Kidney capillary endothelial cell (primary cell): ENCODE measurements at places on chromosomes 3 and 15.

DNA sequence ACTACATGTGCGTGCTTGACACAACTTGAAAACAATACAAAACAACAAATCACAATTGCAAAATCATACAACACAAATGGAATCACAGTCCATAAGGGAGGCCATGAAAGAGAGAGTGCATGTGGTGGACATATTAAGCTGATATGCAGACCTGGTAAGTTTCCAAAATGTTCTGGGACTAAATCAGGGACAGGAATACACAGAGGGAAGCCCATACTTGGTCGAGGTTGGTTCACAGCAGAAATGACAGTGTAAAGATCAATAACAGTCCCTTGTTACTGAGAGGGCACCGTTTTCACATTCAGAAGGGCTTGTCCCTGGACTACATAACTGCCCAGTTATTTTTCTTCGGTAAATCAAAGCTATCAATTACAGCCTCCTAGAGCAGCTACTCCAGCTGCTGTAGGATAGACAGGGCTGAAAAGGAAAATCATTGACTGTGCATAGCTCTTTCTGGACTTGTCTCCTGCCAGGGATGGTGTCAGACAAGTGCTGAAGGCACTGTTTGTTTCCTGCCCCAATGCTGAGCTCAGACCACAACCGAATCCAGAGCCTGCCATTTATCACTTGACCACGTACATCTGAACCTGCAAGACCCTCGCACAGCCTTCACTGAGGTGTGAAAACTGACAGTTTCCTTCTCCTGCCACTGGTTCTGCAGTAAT, 79.5 kb upstream of the KCNMB2 start:
- DNase-seq = no peak

GRCh38 chr15:91132079-91132478, 32.0 kb downstream of the SV2B start:
- DNase-seq = no peak

- peak; percentile 57 for DNase-seq
Observed at GRCh38 chr3:49841126-49841696, 15.2 kb downstream of the TRAIP start.

DNA sequence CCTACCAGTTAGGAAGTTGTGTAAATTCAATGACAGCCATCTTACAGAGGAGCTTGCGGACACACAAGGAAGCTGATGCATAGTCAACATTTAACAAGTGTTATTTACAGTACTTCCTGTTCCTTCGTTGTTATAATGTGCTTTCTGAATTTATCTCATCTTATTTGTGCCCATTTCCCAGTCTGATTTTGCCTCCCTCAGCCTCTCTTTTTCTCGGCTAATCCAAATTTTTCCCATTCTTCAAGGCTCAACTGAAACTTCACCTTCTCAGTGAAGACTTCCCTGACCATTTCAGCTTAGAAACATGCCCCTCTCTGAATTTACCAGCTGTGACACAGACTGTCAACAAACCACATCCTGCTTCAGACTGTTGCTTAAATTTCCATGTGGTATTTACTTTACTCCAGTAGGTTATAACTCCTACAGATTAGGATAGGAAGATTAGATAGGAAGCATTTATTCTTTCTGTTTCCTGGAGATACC, 55.7 kb upstream of the CP start:
- peak; percentile 51 for DNase-seq

GRCh38 chr3:197784019-197784585, 7.0 kb upstream of the LRCH3 start:
- DNase-seq = no peak

GRCh38 chr3:165696496-165696895, 140.7 kb downstream of the BCHE start:
- no peak for DNase-seq

GRCh38 chr3:45041666-45042065, 15.6 kb downstream of the CLEC3B start:
- no peak for DNase-seq

- no peak for DNase-seq
Observed at GRCh38 chr3:36211652-36211999, 168.7 kb upstream of the STAC start.

DNA sequence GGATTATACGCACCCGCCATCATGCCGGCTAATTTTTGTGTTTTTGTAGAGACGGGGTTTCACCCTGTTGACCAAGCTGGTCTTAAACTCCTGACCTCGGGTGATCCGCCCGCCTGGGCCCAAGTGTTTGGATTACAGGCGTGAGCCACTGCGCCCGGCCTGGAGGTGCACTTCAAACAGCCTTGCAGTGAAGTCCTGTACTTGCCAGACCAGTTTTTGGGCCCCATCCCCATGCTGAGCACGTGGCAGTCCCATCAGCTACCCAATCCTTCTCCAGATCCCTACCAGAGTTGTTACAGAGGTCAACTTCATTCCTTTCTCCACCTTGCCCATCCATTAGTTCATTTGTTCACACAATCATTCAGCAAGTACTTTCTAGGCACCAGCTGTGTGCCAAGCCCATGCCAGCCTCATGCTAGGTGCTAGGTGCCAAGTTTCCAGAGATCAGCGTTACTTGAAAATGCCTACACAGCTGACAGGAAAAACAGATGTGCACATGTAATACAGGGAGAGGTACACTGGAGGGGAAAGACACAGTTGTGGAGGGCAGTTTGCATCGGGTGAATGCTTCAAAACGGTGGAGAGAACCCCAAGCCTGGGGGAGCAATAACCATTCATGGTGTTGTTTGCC, 2.2 kb downstream of the DNAH1 start:
- DNase-seq = no peak

DNA sequence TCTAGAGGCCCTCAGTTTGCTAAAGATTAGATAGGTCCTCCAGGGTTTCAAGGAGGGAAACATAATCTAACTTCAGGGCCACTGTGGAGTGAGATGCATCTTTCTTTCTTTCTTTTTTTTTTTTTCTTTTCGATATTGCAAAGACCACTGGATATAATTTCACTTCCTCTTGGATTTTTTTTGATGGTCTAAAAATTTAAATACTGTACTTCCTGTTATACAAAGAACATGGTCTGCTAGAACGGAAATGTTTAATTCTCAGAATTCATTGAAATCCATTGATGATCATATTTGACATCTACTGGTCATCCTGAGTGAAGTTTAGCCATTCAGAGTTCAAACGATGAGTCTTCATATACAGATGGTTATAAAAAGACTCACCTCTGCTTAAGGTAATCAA, 808.8 kb upstream of the LMCD1 start:
- DNase-seq = no peak

DNA sequence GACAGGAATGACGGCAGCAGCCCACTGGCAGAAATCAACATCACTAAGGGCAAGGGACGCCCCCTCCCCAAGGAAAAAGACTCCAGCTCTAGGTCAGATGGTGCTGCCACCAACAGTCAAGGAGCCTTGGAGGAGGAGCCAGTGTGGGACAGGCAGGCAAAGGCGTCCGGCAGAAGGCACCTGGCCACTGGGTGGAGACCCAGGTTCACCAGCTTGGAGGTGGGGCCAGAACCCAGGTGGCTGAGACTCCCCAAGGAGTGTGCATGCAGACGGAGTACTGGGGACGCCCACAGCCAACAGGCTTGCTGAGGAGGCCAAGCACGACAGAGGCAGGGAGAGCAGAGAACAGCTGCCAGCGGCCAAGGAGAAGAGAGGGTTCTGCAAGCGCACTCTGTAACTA, 35.2 kb downstream of the PTPN23 start:
- no peak for DNase-seq

DNA sequence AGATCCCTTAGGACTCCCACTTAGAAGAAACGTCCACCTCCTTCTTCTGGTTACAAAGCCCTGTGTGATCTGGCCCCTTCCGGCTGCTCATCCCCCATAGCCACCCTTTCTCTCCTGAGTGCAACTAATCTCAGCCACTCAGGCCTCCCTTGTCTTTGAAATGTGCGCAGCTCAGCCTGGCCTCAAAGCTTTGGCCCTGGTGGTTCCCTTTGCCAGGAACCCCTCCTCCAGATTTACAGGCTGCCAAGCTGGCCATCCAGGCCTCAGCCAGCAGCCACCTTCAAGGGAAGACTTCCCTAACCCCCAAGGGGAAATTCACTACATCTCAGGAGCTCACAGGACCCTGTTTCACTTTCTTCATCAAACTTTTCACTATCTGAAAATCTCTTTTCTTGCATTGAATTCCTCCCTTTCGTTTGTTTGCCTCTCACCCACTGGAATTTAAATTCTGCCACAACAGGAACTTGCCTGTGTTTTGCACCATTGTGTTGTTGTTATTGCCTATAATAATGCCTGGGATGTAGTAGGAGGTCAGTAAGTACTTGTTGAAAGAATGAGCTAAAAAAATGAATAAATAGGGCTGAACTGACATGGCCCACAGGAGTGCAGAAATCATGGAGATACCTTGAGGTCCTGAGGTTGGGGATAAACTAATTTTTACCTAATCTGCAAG, 109.5 kb upstream of the PFN2 start:
- DNase-seq = no peak

- DNase-seq = no peak
Observed at GRCh38 chr15:70355275-70355795, 257.6 kb upstream of the TLE3 start.

DNA sequence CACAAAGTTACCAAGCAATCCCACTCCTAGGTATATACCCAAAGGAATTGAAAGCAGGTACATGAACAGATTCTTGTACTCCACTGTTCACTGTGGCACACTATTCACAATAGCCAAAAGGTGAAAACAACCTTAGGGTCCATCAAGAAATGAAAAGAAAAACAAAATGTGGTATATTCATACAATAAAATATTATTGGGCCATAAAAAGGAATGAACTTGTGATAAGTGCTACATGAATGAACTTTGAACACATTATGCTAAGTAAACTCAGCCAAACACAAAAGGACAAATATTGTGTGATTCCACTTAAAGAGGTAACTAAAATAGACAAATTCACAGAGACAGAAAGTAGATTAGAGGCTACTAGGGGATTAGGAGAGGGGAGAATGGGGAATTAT, 55.2 kb upstream of the IMPG2 start:
- no peak for DNase-seq

DNA sequence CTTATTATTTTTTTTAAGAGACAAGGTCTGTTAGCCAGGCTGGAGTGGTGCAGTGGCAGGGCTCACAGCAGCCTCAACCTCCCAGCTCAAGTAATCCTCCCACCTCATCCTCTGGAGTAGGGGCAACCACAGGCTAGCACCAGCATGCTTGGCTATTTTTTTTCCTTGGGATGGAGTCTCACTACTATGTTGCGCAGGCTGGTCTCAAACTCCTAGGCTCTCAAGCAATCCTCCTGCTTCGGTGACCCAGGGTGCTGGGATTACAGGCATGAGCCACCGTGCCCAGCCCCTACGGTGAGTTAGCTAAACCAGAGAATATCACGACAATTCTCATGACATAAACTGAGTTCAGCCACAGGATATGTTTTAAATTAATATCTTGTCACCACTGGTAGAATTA, 2.0 kb downstream of the DCUN1D1 start:
- DNase-seq = no peak

- no peak for DNase-seq
Observed at GRCh38 chr3:13206799-13207577, 133.8 kb upstream of the IQSEC1 start.

- DNase-seq = no peak
Observed at GRCh38 chr15:66066481-66066880, 187.1 kb downstream of the MEGF11 start.

DNA sequence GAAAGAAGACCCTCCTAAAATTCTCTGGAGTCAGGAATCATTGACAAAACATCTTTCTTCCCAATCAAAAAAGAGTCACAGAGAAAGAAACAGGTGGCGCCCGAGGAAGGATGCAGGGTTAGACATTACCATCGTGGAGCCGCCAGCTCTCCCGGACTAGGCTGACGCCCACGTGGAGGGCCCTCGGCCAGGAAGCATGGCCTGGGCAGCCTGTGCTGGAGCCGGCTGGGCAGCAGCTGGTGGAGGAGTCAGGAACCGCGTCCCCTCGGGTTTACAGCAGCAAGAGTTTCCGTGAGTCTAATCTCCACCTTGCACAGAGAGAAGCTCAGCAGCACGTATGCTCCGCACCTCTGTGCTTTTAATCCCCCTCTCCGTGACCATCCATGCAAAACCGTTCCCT, 533.7 kb upstream of the ATP11B start:
- no peak for DNase-seq

DNA sequence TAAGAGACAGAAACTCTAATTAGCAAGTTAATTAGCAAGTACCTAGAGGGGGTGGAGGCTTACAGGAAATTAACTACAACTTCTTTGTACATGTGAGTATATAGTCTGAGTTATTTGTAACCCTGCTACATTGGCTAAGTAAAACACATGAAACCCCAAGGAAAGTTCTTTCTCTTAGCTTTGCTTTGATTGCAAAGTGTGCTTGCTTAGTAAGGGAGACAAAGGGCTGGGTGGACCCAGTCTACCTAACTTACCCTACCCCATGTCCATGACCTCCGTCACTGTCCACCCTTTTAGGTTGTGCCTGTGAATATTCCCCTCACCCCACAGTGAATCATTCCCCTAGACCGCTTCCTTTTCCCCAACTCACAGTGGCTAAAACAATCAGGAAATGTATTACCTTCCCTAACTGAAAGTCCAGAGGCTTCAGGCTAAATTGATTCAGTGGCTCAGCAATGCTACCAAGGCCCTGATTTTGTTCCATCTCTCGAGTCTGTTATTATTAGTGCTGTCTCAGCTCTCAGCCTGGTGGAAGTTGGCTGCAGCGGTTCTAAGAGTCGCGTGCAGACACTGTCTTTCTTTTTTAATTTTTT, 31.1 kb upstream of the RYR3 start:
- DNase-seq = peak; percentile 30

- no peak for DNase-seq
Observed at GRCh38 chr15:37111427-37111717, 11.0 kb upstream of the MEIS2 start.

DNA sequence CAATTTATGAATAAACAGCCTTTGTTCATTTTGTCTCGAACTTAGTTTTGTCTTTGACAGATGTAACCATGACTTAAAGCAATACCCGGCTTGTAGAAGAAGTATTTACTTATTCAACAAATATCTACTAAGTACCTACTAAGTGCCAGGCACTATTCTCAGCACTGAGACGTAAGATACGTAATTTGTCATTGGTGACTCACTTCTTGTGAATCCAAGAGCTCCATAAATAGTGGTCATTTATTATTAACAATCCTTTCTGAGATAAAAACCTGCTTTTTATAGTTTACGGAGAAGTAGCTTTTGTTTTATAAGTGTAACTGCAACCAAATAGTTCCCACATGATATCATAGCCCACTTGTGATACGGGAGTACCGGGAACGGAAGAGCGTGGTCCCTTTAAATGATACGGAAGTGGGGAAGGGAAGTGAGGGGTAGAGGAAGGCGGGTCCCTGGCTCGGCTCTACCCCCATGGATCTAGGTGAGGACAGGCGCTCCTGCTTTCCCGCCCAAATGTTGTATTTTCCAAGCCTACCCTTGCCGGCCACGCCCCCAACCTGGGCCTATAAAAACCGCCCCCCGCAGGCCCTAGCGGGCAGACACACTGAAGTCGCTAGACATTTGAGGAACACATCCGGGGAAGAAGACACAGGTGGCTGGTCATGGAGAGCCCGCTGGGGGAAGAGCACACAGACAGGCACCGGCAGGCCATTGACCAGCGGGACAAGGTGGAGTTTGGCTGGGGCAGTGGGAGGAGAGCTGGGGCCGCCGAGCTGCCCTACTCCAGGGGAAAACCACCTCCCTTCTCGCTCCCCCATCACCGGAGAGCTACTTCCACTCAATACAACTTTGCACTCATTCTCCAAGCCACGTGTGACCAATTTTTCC, at the start of gene SAMMSON:
TSS of gene SAMMSON (plus strand) at position 594 of the 888 bp plus-strand sequence.
- no peak for DNase-seq
